NCI-H1694 (cell line): ENCODE measurements at places on chromosomes 11 and 22.

- DNase-seq, result no peak
Observed at GRCh38 chr22:43173566-43173965, 13.4 kb downstream of the TTLL12 start.

DNA sequence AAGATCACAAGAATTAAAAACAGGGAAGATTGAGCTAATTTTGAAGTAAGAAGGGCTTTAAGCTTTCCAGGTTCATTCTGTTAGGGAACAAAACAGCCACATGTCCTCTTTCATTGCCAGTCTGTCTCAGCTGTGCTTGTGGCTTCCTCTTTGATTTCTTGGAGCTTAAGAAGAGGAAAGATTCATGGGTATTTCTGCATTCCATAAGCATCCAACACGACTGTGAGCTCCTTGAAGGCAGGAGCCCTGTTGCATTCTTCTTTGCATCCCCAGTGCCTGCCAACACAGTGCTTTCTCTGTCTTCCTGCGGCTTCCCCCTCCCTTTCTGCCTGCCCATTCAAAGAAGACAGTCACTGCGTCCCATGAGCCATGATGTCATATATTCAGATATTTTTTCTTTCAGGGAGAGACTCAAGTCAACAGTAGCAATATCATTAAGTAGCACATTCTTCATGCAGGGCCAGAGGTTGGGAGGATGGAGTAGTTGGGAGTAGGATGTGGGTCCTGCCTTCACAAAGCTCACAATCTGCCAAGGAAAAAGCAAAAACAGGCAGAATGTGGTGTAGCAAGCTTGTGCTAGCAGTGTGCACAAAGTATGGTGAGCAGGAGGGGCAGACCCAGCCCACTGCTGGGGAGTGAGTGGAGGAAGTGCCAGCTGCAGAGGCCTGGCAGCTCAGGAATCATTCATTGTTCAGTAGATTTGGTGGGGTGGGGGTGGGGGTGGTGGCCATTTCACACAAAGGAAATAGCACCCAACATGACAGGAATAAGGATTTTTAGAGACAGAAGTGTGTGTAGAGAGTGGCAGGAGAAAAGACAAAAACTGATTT, 162.1 kb upstream of the RASSF10 start:
- no peak for DNase-seq

DNA sequence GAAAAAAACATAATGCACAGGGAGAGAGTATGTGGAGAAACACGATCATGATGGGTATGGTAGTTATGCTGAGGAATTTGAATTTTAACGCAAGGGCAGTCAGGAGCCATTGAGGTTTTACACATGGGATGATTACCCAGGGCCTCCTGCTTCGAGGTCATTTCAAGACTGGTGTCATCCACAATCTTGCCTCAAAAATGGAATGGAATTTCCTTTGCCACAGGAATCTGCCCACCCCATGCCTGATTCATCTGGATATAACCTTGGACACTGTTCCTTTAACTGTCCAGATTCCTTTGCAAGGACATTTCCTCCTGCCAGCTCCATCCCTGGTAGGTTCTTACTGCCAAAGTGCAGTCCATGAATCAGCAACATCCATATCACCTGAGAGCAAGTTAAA, 655.9 kb upstream of the TENM4 start:
- DNase-seq, result no peak

- DNase-seq, result no peak
Observed at GRCh38 chr11:61969838-61970662, 2.6 kb upstream of the FTH1 start.

DNA sequence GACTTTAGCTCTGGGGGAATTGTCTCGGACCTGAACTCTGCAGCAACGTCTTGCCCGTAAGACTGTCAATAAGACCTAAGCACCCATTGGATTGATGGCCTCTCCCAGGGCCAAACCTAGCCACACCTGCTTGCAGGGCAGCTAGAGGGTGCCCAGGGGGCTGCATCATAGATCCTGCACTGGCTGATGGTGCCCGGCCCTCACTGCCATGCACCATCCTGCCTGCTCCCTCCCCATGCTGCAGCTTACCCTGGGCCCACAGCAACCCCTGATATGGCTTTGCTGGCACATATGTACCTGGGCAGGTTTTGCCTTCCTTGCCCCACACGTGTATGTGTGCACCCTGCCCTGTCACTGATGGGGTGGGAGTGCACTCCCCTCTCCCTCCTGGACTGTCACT, 8.9 kb upstream of the BBOX1 start:
- no peak for DNase-seq

- DNase-seq, result no peak
Observed at GRCh38 chr11:1299621-1300020, 9.8 kb downstream of the TOLLIP start.

- DNase-seq, result no peak
Observed at GRCh38 chr11:135043434-135043833, 631.4 kb upstream of the B3GAT1 start.

- no peak for DNase-seq
Observed at GRCh38 chr11:79030448-79030847, 410.4 kb downstream of the TENM4 start.

- no peak for DNase-seq
Observed at GRCh38 chr11:15675683-15676082, 561.0 kb downstream of the INSC start.

- no peak for DNase-seq
Observed at GRCh38 chr11:26283852-26284408, 48.0 kb upstream of the ANO3 start.
